Activated CD4-positive, alpha-beta T cell treated with anti-CD3 and anti-CD28 coated beads, Interleukin-2, amount 10 ng/mL, durations not matched to agents 7 days and 5 days (primary cell): ENCODE measurements at places on chromosomes 5 and 9. TPM values are rescaled to one million over a fixed set of nuclear protein-coding genes. Genes with fewer than 3 reads are reported as not detected.

ACSL6 gene
- total RNA-seq, result 26.5 TPM

LEAP2 gene
- 3.8 TPM for total RNA-seq

SLC6A19 gene
- total RNA-seq, result not detected

CEP72 gene
- 31.6 TPM for total RNA-seq

CTNND2 gene
- total RNA-seq, result not detected
